Activated T-helper 17 cell treated with anti-CD3 and anti-CD28 coated beads, Interleukin-2, amount 50 U/mL, for 72 hours (primary cell): ENCODE measurements at places on chromosomes 16 and 17.
A peak's percentile ranks its signal among the peaks of the same experiment; 100 is the strongest.

- no peak for ATAC-seq
Observed at GRCh38 chr17:10025976-10026901, 121.2 kb upstream of the RCVRN start.

- ATAC-seq: no peak
Observed at GRCh38 chr17:44102849-44103622, 20.4 kb downstream of the HDAC5 start.

DNA sequence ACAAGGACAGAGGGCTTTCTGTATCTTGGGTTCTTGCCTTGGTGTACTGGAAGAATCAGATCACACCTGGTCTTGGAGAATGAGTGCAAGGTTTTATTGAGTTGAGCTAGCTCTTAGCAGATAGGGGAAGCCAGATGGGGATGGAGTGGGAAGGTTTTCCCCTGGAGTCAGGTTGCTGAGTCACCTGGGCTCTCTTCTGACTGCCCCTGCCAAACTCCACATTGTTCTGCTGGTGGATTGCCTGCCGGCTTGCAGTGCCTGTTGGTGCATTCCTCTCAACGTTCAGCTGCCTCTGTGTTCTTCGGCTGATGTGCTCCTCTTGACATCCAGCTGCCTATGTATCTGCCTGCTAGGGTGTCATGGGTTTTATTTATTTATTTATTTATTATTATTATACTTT is 1431.1 kb downstream of the CDH8 start:
- ATAC-seq: no peak

- peak; percentile 99 for ATAC-seq
Observed at GRCh38 chr16:28218109-28218508, 6.3 kb upstream of the XPO6 start.

- ATAC-seq: no peak
Observed at GRCh38 chr17:1447052-1447451, 9.0 kb downstream of the CRK start.

GRCh38 chr17:6047966-6048365 is 22.2 kb upstream of the WSCD1 start:
- no peak for ATAC-seq

GRCh38 chr16:58000706-58001676 is at the start of gene USB1:
Gene USB1 (plus strand): TSS chr16:58001407. CDS start chr16:58001484, 77 bp downstream.
- ATAC-seq: peak; percentile 83

DNA sequence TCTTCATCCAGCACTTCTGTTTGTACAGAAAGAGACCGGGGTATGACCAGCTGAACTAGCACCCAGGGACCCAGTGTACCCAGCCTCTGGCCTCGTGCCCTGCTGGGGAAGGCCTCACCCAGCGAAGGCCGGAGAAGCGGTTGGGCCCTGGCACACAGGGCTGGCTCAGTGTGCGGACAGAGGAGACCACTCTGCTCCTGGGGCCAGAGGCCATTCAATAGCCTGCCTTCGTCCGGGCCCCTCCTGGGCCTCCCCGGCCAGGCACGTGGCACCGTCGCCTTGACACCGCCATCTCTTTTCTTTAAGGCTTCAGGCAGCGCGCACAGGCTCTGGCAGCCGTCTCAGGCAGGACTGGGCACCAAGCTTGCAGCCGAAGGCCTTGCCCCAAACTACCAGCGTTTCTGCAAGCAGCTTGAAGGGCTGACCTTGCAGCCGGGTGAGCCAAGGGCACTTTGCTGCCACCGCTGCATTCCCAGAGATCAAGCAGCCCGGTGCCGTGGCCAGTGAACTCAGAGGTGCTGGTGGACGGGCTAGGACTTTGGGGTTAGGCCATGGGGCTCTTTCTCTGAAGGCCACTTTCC is 8.0 kb downstream of the TAX1BP3 start:
- no peak for ATAC-seq

GRCh38 chr17:58060596-58061191 is 22.5 kb upstream of the DYNLL2 start:
- no peak for ATAC-seq

- ATAC-seq: no peak
Observed at GRCh38 chr17:67491009-67491680, 114.1 kb downstream of the PITPNC1 start.

DNA sequence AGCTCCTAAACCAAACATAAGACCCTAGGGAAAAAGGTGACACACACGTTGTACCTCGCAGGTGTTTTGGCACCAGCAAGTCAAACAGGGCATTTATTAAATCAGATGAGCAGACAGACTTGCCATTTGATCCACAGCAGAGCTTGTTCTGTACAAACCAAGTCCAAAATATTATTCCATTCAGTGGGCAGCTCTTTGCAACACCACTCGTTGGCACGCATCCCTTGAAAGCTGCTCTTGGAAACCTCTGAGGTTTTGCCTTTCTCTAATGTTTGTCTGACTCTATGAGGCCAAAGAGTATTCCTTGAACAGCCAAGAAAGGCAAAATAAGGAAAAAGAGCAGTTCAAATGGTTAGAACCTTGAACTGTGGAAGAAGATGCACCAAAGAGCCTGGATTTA is 12.7 kb downstream of the TMEM100 start:
- no peak for ATAC-seq
